ENCODE measurements at places on chromosomes 11 and 22. TPM values are rescaled to one million over a fixed set of nuclear protein-coding genes. Genes with fewer than 3 reads are reported as not detected.
A peak's percentile ranks its signal among the peaks of the same experiment; 100 is the strongest.

DNA sequence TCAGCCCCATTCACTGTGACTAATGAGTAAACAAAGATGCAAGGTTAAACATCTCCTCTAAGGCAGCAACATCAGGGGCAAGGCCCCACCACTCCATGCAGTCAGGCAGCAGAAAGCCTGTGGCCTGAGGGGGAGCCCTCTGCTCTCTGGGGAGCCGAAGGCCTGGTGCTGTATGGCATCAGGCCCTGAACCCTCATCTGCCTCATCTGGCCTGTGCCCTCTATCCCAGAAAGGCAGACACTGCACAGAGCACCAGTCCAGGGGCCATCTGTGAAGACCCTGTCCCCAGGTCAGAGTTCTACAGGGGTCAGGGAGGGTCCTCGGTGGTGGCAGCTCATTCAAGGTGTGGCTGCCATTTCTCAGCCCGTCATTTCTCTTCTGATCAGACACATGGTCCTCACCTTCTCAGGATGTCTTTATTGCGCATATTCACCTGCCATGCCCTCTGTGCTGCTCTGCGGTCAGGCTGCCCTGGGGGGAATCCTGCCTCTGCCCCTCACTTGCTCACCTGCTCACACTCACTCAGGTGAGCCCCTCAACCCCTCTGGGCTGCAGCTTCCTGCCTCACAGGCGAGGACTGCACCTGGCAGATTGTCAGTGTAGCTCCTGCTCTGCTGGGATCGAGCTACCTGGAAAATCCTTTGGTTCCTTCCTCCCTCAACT is 103.1 kb upstream of the PITPNB start:
- no peak for DNase-seq

The CRYBB2 gene
- 0.86 TPM for total RNA-seq

The OR5AN1 gene
- total RNA-seq = not detected

GRCh38 chr22:22507743-22508273 is 734 bp downstream of the ZNF280B start:
- DNase-seq = peak; percentile 6

DNA sequence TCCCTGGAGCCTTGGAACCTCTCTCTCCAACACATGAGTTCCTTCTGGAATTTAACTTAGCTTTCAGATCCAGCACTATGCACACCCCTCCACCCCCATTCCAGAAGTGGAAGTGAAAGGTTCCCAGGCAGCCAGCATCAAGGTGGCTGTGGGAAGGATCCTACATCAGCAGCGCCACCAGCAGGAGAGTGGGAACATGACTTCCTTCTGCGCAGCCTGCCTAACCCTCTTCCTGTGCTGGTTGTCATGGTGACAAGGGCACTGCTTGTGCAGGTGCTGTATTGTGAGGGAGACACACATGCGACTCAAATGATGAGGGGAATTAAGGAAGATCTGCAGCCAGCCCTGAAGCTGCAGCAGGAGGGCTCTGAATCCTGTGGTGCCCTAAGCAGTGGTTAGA is 904.5 kb upstream of the API5 start:
- DNase-seq = no peak

DNA sequence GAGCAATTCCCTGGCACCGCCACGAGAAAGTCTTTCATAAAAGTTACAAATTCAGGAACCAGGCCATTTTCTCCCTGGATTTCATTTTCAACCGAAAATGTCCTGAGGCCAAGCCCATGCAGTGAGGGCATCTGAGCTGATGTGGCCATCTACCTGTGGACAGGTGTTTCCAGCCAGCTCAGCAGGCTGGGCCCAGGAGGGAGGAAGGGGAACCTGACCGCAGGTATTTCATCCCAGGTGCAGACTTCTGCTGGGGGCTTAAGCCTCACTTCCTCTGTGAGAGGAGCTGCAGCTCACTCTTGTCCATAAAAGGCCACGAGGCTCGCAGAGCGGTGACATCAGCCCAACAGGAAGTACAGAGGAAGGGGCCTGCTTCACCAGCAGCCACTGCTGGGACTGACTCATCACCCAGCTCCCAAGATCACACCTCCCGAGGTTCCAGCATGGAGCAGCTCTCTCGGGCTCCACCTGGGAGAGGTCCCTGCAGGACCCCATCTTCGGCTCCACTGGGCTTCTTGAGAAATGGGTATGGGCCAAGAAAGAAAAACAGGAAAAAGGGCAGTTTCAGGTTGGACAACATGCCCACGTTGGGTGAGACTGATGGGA is 56.4 kb downstream of the MYH9 start:
- peak; percentile 46 for DNase-seq

GRCh38 chr11:133713844-133714243 is 131.5 kb downstream of the SPATA19 start:
- no peak for DNase-seq

DNA sequence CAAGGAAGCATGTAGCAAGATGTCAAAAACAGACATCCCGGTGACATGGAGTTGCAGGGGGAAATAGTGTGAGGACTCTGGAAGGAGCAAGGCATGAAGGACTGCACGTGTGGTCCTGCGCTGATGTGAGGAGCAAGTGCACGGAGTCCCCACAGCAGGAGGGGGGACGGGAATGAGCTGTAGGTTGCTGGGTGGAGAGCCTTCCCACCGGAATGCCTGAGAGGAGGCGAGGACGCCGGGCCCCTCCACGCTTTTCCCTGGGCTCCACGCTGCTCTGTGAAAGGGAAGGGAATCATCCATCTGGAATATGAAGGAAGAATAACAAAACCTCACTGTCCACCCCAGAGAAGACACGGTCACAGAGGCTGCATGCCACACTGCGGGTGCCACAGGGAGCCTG is 23.6 kb upstream of the EFCAB6 start:
- DNase-seq = no peak

The MOB2 gene
- 27.4 TPM for total RNA-seq

DNA sequence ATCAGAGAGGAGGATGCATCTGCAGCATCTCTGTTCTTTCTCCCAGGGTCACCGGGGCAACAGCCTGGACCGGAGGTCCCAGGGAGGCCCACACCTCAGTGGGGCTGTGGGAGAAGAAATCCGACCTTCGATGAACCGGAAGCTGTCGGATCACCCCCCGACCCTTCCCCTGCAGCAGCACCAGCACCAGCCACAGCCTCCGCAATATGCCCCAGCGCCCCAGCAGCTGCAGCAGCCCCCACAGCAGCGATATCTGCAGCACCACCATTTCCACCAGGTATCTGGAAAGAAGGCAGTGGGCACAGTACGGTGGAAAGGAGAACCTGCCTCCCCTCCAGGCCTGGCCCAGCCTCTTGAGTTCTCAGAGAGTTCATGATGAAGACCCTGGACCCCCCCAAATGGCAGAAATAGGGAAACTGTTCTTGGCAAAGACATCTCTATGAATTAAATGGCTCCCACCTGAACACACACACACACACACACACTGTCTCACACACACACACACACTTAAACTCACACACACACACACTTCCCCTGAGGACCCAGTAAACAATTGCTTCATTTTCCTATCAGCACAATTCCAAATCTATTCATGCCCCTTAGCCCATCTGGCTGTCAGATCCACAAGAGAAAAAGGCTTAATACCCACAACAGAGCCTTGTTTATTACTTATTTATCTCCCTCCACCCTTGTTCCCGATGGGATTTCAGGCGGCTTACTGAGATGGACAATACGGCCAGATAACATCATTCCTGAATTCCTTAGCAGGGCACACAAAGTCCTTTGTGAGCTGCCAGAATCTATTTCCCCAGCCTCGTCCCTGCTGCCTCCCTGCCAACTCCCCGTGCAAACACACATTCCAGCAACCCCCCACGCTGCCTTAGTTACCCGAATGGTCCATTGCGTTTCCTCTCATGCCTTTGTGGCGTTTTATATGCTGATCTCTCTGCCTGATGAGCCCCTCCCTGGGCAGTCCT is 8.1 kb downstream of the TMA7B start:
- no peak for DNase-seq

- DNase-seq = no peak
Measured at GRCh38 chr11:995044-995751, 41.3 kb downstream of the MUC6 start.

DNA sequence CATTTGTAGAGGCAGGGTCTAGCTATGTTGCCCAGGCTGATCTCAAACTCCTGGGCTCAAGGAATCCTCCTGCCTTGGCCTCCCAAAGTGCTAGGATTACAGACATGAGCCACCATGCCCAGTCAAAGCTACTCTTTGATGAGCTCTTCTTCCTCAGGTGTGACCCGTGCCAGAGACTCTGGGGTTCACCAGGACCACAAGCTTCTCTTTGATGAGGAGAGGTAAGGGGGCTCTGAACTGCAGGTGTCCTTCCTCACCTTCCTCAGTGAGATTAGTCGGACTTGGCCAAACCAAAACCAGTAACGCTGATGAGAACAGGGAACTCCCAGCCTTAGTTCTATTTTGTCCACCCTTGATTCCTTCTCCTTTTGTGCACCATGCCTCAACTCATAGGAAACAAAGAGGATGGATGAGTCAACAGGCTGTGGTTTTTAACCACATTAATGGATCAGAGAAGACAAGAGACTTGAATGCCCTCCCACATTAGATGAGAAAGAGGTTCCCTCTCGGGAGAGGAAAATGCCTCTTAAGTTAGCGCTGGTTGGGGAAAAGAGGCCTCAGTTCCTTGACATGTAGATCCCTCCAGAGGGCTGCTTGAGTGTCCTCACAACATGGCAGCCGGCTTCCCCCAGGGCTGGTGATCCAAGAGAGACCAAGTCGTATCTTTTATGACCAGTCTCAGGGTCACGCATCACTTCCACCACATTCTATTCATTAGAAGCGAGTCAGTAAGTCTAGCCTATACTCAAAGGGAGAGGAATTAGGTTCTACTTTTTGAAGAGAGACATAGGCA is 25.7 kb upstream of the CTR9 start:
- DNase-seq = no peak

The TREH gene
- not detected for total RNA-seq

DNA sequence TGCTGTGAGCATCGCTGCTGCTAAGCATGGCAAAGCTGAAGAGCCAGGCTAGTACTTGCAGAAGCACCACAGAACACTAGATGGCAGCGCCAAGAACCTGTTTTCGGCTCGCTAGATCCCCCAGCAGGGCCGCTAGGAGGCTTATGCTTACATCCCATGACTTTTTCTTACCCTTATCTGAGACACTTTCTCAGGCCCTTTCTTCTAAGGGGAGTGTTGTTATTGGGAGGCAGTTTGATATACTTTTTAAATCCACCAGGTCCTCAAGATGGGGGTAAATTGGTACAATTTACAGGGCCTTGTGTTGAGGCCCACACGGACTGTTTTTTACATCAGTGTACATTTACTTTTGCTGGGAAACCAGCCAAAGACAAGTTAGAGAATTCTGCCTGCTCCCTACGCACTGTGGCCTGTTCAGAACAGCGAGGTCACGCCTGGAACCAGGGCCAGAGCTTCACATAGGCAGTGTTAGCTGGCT is 4.0 kb downstream of the TRIM6 start:
- DNase-seq = peak; percentile 19

The APOA4 gene
- total RNA-seq = not detected

- DNase-seq = no peak
Measured at GRCh38 chr11:134350381-134350780, 18.6 kb downstream of the GLB1L2 start.

The LYVE1 gene
- total RNA-seq = not detected

GRCh38 chr11:134890446-134890845 is 478.4 kb upstream of the B3GAT1 start:
- DNase-seq = no peak

GRCh38 chr11:28123151-28123581 is 15.0 kb downstream of the METTL15 start:
- no peak for DNase-seq

- peak; percentile 88 for DNase-seq
Measured at GRCh38 chr22:39546889-39547586, 14.5 kb upstream of the RPS19BP1 start.

The UBE4A gene
- 24.3 TPM for total RNA-seq

GRCh38 chr11:20453657-20454316 is 66.3 kb downstream of the PRMT3 start:
- no peak for DNase-seq

The SIDT2 gene
- total RNA-seq = 20.1 TPM

The SYT8 gene
- total RNA-seq = not detected

DNA sequence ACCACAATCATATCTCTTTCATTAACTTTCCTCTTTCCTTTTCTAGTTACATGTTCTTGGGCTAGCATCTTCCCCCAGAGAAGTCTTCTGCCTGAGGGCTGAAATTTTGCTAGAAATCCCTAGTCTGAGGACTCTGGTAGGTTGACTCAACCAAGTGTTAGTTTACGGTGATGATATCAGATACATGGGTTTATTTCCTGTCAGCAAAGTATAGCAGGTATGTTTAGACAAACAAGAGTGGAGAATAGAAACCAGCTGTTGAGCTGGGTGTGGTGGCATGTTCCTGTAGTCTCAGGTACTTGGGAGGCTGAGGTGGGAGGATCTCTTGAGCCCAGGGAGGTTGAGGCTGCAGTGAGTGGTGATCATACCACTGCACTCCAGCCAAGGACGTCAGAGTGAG is 11.2 kb downstream of the FOLR1 start:
- no peak for DNase-seq

The APOL3 gene
- not detected for total RNA-seq

The APOL5 gene
- not detected for total RNA-seq

GRCh38 chr11:113577356-113578032 is 102.3 kb upstream of the DRD2 start:
- DNase-seq = no peak

DNA sequence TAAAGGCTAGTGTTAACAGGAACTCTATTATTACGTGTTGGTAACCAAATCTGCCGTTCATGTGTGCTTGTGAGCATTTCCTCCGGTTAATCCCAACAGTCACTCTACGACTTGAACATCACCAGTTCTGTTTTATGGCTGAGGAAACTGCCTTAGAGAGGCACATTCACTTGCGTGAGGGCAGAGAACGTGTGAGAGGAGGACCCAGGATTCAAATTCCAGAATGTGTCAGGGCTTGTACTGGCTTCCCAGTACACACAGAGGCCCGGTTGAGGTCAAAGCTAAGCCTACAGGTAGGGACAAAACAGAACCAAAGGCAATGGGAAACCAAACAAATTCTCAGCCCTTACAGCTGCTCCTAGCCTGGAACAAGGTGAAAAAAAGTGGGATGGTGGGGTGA is 66.9 kb upstream of the TENM4 start:
- DNase-seq = no peak

The OR6A2 gene
- total RNA-seq = 0.24 TPM

- no peak for DNase-seq
Measured at GRCh38 chr11:114122686-114123085, 63.2 kb downstream of the ZBTB16 start.

GRCh38 chr11:116275635-116276034 is 497.2 kb downstream of the BUD13 start:
- no peak for DNase-seq

DNA sequence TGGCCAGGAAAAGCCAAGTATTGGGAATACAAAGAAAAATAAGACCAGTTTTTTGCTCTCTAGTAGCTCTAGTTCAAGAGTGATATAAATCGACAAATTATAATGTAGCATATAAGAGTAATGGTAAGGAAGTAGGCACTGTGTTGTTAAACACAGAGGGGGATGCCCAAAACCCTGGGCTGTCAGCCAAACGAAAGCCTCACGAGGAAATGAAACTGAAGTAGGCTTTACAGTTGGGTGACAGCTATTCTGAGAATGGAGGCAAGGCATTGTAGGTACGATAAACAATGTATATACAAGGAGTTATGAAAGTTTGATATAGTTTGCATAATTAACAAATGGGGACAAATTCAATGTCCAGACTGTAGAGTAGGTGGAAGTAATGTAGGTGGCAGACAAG is 176.4 kb downstream of the FAM181B start:
- DNase-seq = no peak
